ENCODE measurements at places on chromosomes 7 and 10.

DNA sequence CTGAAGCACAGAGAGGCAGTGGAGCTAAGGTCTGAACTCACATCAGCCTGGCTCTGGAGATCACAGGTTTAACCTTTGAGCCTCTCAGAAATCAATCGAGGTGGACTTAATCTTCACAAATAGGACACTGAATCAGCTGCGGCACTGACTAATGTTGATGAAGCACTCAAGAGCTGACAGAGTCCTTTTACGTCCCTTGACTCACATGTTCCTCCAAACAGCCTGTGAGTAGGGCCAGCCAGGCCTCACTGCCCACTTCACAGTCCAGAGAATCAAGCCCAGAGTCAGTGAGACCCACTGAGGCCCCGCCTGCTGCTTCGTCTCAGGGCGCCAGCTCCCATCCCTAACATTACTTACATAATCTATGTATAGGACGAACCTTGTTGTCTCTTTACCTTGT, 63.1 kb downstream of the TNS3 start:
- no peak for DNase-seq

DNA sequence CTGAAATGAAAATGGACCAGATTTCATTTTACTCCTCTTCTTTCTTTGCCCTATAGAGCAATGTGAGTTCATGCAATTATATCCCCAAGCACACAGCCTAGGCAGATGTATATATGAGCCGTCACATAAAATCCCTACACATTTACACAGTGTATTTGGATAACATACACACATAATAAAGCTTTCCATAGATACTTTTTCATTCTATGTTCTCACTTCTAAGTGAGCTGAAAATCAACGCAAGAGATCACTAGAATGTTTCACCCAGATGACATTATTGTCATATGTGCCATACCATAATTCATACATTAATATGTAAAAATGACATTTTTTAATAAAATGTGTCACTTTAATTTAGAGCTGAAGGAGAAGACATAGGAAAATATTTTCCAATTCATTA, 129.4 kb downstream of the INHBA start:
- DNase-seq = no peak

DNA sequence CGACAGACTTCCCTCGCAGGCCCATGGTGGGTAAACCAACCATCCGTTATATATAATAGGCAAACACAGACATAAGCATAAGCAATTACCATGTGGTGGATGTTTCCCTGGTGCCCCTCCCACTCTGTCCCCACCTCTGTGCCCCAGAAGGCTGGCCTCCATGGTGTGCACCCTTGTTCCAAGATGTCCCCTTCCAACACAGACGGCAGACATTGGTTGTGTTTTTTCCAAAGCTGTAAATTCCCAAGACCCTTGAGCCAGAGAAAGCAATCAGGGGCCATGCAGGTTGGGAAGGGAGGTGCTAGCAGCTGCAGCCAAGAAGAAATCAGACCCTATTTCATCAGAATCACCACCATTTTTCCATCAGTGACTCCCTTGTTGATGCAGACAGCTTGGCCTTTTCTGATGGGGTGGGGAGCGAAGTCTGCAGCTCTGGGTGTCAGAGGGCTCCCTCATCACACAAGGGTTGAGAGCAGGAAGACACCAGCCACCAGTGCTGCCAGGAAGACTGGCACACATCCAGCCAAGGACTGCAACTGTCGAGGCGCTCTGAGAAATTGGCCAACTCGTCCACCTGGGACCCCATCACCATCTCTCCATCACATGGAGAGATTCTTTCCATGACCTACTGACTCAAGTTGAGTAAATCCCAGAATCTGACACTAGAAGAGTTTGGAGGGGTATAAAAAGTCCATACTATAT, 86.8 kb upstream of the CHST15 start:
- DNase-seq = no peak

DNA sequence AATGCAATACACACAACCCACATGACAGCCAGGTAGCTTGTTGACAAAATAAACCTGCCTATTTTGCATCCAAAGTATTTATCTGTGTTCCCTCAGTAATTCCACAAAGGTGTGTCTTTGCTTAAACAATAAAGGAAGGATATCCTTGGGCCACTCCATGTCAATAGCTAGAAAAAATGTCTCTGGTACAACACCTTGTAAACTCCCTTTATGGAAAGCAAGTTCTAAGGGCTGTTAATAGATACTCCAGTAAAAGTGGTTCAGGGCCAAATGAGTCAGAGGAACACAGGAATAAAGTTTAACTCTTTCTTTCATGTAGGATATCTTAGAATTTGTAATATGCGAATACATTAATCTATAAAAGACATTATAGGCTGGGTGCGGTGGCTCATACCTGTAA, 96.9 kb upstream of the LRRTM3 start:
- DNase-seq = no peak

DNA sequence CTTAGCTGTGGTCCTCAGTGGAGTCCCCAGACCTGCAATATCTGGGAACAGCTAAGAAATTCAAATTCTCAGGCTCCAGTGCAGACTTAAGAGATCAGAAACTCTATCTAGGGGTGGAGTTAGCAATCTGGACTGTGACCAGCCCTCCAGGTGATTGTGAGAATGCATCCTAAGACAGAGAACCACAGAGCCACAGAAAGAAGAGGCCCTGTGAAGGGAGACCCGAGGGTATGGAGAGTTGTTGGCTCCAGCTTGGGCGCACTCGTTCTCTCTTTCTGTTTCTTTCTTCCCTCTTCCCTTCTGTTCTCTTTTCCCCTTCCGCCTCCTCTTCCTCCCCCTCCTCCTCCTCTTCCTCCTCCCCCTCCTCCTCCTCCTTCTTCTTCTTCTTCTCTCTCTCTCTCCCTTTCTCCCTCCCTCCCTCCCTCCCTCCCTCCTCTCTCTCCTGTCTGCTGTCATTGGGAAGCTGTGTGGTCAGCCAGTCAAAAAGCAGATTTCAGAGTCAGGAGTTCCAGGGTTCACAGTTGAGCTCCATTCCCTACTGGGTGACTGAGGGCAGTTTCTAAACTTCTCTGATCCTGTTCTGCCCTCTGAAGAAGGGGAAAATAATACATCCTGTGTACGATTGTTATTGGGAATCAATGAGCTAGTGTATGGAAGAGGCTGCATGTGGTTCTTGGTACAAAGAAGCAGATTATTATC, 62.1 kb upstream of the STEAP1B start:
- no peak for DNase-seq

- DNase-seq = no peak
Observed at GRCh38 chr7:108254259-108254658, 124.1 kb upstream of the LAMB4 start.

DNA sequence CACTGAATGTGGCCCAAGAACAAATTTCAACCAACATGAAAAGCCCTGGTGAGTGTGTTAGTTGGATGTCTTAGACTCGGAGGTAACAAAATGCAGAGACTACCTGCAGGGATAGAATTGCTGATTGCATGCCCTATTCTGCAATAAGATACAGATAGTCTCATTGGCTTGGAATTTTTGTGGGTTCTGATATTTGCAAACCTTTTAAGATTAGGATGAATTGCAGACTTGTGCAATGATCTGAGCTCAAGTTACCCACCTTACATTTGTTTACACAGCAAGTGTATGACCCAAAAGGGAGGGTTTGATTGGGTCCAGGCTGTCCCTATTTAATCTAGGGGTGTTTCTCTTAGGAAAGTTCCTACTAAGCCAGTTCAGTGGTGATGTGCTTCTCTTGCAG, 45.4 kb downstream of the GPR37 start:
- DNase-seq = no peak

- DNase-seq = no peak
Observed at GRCh38 chr7:105131033-105131656, 117.1 kb downstream of the KMT2E start.

DNA sequence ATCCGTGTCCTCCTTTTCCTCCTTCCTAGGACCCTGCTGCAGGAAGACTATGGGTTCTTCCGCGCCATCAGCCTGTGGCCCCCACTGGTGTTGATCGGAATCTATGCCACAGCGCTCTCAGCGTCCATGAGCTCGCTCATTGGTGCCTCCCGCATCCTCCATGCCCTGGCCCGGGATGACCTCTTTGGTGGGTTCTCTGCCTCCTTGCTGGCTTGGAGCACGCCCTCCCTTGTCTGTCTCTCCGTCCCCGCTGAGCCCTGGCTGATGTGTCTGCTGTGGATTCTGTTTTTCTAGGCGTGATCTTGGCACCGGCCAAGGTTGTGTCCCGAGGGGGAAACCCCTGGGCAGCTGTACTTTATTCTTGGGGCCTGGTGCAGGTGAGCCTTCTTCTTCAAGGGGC, 7.3 kb upstream of the TRIP6 start:
- DNase-seq = no peak

GRCh38 chr10:119313644-119314043, 106.3 kb downstream of the GRK5 start:
- peak; percentile 22 for DNase-seq

DNA sequence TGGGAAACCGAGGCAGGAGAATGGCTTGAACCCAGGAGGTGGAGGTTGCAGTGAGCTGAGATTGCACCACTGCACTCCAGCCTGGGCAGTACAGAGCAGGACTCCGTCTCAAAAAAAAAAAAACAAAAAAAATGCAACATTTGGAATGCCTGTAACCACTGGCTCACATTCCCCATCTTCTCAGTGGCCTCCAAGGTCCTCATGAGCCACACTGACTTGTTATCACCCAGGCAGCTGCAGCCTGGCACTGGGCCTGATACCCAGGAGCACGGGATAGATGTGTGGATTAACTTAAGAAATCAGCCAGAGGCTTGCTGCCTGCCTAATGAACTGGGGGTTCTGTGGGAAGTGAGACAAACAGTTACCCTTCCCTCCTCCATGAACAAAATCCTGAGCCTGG, 23.0 kb downstream of the JCAD start:
- no peak for DNase-seq

DNA sequence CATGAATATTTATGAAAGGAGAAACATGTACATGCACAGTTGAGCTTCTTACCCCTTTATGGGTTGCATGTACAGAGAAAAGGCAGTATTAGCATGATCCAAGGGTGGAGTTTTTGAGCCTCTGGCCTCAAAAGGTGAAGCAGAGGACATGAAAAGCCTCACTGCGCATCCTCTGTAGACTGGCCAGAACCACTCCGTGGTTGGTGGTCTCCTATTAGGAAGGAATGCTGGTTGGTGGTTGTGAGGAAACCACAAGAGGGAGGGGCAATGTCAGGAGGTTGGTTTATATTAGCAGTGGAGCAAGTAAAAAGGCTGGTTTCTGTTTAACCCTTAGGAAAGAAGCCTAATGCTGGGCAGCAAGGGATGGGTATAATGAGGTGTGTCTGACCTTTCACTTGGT, 37.5 kb downstream of the AHCYL2 start:
- DNase-seq = no peak

GRCh38 chr7:94561841-94562514, 52.4 kb downstream of the CASD1 start:
- DNase-seq = no peak

DNA sequence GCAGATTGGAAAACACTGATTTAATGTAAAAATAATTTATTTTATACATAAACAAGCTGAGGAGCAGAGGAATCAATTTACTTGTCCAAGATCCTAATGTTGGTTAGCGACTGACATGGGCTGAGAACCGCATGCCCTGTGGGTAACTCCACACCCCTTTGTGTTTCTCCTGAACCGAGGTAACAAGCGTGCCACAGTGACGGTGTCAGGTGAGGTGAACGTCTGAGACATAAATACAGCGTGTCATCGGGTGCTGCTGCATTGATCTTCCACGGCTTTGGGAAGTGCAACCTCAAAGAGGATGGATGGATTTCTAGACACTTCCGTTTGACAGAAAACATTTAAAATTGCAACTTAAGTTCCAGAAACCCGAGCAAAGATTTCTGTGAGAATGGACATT, 386.8 kb upstream of the ADARB2 start:
- DNase-seq = no peak

DNA sequence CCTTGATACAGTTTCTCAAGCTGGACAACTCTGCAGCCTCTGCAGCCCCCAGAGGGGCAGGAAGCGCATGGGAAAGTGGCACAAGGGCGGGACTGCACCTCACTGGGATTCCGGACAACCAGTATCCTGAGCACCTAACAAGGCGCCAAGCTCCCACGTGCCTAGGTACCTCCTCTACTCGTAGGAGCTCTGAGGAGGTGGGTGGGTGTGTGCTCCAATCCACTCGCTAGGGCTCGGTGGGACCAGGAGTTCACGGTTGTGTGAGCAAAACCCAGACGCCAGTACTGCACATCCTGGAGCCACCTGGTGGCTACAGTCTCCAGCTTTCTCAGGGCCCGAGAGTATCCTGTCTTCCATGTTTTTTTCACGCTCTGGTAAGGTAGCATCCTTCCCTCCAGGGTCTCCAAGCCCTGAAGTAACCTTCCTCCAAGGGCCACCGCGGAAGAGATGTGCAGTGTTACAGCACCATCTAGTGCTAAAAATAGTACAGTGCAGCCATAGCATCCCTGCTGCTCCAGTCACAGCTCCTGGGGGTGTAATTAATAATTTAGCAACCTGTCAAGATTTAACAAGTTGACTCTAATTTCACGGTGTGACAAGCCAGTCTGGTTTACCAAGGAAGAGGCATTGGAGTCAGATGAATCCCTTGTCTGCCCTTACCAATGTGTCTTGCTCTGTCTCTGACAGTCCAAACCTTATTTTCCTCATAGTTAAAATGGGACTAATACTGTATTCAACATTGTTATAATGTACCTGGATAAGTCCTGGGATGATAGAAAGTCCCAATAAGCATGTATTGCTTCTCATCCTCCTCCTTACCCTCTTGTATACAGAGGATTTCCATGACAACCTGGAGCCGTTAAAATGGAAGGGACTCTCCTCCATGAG, 70.4 kb downstream of the HERPUD2 start:
- DNase-seq = no peak

DNA sequence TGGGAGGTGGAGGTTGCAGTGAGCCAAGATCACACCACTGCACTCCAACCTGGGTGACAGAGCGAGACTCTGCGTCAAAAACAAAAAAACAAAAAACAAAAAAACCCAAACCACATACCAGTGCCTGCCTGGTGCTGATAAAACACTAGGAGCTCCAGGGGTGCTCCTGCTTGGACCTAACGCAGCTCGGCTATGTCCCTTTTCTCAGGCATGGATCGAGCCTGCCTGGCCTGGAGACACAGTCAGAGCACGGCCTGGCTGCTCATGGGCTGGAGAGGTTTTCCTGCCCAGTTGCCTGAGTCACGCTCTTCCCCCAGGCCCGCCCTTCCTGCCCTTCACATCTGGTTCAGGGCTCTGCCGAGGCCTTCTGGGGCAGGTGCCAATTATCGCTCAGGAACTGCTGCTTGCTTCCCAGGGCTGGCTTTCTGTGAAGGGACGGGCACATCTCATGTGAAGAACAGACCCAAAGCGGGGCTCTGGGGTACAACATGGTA, 12.6 kb upstream of the NPFFR1 start:
- DNase-seq = no peak

GRCh38 chr10:84798312-84798711, 469.9 kb downstream of the CCSER2 start:
- no peak for DNase-seq

DNA sequence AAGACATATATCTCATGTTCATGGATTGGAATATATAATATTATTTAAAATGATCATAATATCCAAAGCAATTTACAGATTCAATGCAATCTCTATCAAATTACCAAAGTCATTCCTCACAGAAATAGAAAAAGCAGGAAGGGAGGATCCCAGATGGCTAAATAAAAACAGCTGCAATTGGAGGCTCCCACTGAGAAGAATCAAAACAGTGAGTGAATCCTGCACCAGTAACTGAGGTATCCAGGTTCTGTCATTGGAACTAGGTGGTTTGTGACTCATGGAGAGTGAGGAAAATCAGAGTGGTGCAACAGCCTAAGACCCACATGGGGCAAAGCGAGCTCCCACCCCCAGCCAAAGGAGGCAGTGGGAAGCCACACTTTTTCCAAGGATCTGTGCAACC, 128.4 kb downstream of the MTERF1 start:
- no peak for DNase-seq
